HCEC 1CT (cell line): ENCODE measurements at places on chromosomes 3 and 15.

GRCh38 chr3:14235003-14235911, 56.6 kb downstream of the LSM3 start:
- DNase-seq: no peak

DNA sequence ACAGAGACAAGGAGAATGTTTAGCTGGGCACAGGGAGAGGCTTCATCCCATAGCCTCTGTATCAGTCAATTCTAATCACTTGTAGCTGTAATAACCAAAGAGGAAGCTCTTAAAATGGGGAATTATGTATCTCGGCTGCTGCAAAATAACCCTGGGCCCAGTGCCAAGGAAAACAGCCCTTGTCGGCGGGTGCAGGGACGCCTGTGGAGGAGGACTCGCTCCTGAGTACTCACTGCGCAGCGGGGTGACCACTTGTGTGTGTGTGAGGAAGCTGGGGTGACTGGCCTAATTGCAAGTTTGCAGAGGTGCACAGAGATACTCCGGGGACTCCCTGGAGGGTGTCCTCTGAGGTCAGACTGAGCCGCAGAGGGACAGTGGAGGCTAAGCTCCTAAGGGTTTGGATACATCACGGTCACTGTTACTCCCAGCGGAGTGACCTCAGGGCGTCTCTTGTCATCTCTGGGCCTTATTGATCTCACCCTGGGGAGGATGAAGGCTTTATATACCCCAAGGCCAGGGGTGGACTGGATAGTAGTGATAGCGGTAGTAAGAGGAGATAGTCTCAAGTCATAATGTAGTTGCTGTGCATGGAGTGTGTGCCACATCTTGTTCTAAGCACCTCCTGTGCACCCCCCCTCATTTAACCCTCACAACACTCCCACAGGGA, 37.2 kb downstream of the SLC6A6 start:
- no peak for DNase-seq

DNA sequence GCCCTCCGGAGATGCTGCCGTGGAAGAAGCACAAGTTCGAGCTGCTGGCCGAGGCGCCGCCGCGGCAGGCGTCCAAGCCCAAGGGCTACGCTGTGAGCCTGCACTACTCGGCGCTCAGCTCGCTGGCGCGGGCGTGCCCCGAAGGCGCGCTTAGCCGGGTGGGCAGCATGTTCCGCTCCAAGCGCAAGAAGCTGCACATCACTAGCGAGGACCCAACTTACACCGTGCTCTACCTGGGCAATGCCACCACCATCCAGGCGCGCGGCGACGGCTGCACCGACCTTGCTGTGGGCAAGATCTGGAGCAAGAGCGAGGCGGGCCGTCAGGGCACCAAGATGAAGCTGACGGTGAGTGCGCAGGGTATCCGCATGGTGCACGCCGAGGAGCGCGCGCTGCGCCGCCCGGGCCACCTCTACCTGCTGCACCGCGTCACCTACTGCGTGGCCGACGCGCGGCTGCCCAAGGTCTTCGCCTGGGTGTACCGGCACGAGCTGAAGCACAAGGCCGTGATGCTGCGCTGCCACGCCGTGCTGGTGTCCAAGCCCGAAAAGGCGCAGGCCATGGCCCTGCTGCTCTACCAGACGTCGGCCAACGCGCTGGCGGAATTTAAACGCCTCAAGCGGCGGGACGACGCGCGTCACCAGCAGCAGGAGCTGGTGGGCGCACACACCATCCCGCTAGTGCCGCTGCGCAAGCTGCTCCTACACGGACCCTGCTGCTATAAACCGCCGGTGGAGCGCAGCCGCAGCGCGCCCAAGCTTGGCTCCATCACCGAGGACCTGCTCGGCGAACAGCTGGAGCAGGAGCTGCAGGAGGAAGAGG, 1.3 kb downstream of the FAM43A start:
- DNase-seq: no peak

GRCh38 chr3:31252216-31253185, 280.2 kb upstream of the STT3B start:
- DNase-seq: no peak

DNA sequence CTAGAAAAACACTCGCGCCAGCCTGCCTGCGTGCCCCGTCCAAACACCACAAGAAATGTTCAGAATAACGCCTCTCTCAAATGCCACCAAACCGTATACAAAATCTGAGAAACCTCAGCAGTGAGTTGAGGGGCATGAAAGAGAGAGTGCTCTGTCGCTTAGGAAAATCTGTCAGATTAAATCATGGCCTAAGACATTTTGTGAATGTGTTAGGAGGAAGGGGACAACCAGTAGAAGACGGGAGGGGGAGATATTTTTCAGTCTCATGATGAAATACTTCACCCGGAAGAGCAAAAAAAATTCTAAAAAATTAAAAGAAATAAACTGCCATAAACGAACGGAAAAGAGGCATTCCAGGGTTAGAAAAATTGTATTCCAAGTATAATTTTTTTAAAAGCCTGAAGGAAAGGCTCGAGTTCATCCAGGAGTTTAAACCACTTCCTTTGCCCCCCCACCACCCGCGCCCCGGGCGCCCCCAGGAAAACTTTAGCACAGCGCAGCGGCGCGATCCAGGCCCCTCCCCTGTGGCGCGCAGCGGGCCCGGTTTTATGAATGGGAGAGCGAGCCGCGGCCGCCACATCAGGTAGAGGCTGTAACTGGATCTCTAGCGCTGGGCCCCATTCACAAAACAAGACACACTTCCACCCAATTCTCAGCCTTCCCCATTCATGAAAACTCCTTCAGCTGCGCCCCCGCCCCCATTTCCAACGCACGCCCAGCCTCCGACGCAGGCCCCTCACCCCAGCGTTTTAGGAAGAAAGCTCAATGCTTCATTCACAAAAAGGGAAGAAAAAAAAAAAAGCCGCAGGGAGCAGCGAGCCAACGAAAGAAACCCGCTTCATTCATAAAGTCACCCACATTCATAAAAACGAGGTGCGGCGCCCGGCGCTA, 1.4 kb downstream of the ETV5 start:
- DNase-seq: peak; percentile 73

DNA sequence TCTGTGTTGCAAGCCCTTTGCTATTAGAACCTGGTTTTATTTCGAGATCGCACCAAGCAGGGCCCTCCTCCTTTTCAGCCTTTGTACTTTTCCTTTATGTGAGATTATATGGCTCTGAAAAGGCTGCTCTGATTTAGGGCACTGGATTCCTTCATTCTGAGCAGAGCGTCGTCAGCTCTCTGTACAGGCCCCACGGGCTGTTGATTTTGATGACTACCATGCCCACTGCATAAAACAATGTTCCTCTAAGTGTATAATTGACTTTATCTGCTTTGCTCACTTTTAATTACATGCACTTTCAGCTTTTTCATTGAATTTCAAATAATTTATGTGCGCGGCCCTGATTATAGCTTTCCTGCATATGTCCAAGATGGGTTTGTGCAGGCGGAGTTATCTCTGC, 4.4 kb upstream of the PSMD6 start:
- DNase-seq: no peak

GRCh38 chr3:160400702-160401150, 1.3 kb downstream of the SMC4 start:
- DNase-seq: no peak

GRCh38 chr3:113828600-113828999, 10.0 kb upstream of the GRAMD1C start:
- no peak for DNase-seq

GRCh38 chr3:143535994-143536784, 312.1 kb downstream of the SLC9A9 start:
- DNase-seq: peak; percentile 5

GRCh38 chr3:184255291-184256039, 5.9 kb downstream of the CAMK2N2 start:
- no peak for DNase-seq

GRCh38 chr3:127074900-127075360, 92.0 kb downstream of the PLXNA1 start:
- peak; percentile 55 for DNase-seq

- no peak for DNase-seq
Observed at GRCh38 chr3:53153264-53153823, 7.7 kb upstream of the PRKCD start.

DNA sequence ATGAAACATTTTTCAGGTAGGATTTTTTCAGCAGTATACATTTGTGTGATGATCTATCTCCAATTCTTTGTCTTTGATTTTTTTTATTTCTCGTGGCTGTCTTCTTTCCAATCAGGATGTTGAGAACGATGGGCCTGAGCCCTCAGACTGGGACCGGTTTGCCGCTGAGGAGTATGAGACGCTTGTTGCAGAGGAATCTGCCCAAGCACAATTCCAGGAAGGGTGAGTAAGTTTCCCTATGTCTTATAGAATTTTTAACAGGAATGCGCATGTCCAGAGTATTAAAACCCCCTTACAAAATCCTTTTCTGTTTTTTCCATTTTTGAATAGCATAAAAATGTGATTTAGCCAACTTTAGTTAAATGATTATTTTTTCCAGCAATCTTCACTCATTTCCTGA, 90.0 kb downstream of the MSL2 start:
- no peak for DNase-seq

DNA sequence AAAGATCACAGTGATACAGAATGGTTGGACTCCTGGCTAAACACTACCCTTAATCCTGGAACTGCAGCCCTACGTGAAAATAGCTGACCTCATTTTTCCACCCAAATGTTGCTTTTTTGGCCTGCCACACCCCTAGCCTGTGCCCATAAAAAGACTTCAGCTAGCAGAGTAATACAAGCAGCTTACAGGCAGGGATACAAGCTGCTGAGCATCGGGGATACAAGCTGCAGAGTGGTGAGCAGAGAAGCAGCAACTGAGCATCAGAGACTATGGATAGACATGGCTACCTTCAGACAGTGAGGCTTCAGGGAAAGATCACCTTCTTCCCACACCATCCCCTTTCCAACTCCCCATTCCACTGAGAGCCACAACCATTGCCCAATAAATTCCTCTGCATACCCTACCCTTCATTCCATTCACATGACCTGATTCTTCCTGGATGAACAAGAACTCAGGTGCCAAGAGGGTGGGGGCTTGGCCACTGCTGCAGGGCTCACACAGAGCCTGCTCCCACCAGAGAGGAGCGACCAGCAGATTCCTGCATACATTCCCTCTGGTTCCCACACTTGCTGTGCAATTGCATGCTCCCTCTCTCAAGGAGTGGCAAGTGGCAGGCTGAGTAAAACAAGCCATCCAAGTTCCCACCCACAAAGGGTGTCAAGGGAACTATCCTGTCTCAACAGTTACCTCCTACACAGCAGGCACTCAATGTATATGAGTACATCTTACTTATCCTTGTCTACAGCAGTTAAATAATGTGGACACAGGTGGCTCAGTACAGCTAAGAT, 217.5 kb downstream of the ALCAM start:
- DNase-seq: no peak

DNA sequence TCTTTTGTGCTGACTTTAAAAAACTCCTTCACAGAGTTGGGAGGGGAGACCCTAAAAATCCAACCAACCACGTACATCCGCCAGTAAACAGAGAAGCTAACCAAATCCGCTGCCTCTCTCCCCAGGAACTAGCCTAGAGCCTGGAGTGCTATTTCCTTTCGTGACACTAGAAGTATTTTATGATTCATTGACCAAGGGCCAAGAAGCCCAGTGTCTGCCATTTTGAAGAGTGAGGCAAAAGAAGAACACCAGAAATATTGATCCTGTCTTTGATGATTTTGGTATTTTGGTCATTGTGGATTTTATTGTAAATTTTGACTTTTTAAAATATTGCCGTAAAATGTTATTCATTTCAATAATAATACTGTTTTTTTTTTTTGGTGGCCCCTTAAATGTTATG, 10.5 kb upstream of the CTSH start:
- no peak for DNase-seq

- DNase-seq: peak; percentile 12
Observed at GRCh38 chr15:29818141-29818540, 4.1 kb downstream of the TJP1 start.

DNA sequence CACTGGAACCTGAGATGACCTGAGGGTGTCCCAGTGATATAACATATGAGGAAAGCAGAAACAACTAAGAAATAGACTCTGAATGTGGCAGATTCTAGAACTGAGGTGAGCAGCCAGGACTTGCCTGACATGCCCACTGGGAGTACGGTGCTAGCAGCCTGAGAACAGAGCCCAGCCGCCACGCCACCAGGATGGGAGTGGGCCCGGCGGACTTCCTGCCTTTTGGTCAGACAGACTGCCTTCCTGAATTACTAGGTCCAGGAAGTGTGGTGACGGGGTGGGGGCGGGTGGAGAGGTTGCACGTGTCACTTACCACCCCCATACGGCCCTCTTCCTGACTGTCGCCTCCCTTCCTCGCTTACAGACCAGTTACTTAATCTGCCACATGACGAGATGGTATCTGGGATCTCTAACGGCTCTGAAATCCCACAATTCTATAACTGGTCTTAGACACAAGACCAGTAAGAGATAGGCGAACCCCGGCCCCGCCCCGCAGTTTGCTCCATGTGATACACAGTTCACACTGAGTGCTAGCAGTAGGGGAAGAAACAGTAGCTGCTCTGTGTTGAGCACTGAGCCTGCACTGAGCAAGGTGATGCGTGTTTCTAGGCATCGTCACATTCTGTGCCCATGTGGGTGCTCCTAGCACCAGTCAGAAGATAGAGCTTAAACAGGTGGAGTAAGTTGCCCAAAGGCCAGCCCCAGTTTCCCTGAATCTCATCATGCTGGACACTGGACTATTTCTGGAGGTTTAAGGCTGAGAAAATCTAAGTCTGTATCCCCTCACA, 95.7 kb downstream of the CPN2 start:
- no peak for DNase-seq

- DNase-seq: no peak
Observed at GRCh38 chr3:100982710-100983109, 10.5 kb downstream of the ABI3BP start.

- DNase-seq: no peak
Observed at GRCh38 chr3:24042174-24043059, 97.3 kb downstream of the NR1D2 start.

GRCh38 chr15:25169318-25169717, 214.5 kb downstream of the SNRPN start:
- no peak for DNase-seq

DNA sequence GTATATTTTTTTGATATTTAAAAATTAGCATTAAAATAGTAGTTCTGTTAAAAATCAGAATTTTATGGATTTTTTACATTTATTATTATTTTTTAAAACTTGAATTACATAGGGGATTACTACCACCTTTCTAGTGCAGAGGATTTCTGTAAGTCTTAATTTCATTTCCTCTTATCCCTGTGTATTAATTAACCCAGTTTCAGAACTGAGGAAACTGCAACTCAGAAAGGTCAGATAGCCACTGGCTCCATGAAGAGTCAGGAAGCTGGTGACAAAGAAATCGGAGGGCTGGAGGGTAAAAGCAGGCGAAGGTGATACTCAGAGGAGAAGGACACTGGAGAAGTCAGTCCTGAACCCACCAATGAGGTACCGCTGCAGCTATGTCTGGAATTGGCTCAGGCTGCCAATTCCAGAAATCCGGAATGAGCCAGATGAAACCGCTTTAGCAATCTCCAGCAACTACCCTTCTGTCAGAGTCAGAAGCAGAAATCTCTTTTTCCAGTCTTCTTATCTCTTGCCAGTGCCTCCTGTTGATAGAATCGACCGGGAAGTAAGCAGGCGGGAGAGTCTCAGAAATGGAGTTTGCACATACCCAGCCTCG, 308.5 kb downstream of the SV2B start:
- no peak for DNase-seq

- DNase-seq: no peak
Observed at GRCh38 chr15:82599862-82600261, 47.3 kb downstream of the CPEB1 start.
